ENCODE measurements at places on chromosomes 1 and 21. TPM values are rescaled to one million over a fixed set of nuclear protein-coding genes. Genes with fewer than 3 reads are reported as not detected.

SLC1A7 gene
- total RNA-seq = 0.33 TPM

CDCA8 gene
- 0.26 TPM for total RNA-seq

PCP4L1 gene
- total RNA-seq = not detected

HRNR gene
- total RNA-seq = not detected

LAX1 gene
- not detected for total RNA-seq

CHI3L2 gene
- 1.5 TPM for total RNA-seq
